ENCODE measurements at places on chromosomes 12 and 14. TPM values are rescaled to one million over a fixed set of nuclear protein-coding genes. Genes with fewer than 3 reads are reported as not detected.

Gene ABCC9
- total RNA-seq: not detected

GRCh38 chr12:26935636-26936378, 2.0 kb downstream of the INTS13 start:
- H3K4me1 ChIP-seq: peaks cover 52% of the 10 kb centered on the region
- peak; percentile 22 for DNase-seq
- H3K4me3 ChIP-seq: peak overlapping the region; percentile 98

- DNase-seq: no peak
- peaks cover 19% of the 10 kb centered on the region for H3K27me3 ChIP-seq
- no peaks in the 10 kb centered on the region for H3K36me3 ChIP-seq
Measured at GRCh38 chr14:102930138-102930752, 7.8 kb downstream of the AMN start.

DNA sequence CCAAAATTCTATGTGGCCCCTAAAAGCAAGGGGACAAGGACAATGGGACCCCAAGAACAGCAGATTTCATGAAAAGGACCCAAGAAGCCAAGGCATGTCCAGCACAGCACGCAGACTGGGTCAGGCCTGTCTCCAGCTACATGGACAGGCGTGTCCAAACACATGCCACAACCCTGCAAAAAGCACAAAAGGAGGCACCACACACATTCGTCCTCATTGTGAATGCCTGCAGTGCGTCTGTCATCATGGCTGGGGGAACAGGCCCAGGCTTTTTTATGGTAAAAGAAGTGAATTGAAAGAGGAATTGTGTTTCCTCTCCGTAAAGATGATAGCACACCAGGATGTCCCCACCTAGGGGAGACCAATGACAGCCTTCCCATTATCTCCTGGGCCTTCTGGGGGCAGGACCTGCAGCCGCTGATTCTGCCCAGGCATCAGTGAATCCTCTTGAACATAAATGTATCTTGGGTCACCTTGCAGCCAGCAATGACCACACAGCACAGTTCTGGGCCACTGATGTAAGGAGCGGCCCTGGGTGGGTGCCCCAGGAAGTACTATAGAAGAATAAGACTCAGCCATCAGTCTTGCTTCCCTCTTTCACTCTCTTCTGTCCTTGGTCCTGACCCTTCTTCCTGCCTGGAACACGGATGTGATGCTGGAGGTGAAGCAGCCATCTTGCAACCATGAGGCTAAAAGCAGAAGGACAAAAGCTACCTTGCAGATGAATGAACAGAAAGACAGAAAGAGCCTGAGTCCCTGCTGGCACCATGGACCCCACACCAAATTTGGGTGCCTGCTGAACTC, 29.8 kb upstream of the C14orf180 start:
- no peak for DNase-seq
- H3K36me3 ChIP-seq: no peaks in the 10 kb centered on the region
- H3K27me3 ChIP-seq: peaks cover 7% of the 10 kb centered on the region
- no peaks in the 10 kb centered on the region for H3K4me1 ChIP-seq

DNA sequence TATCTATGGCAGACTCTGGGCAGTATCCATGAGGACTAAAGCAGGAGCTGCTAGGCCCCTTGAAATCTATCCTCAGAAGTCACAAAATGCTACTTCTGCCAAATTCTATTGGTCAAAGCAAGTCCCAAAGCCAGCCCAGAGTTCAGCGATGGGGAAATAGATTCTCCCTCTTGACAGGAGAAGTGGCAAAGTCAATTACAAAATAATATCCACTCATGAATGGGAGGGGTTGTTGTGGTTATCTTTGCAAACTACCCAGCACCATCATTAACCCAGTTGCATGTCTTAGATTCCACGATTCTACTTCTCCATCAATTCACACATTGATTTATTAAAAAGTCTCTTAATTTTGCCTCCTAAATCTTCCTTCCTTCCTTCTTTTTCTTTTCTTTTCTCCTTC, 30.7 kb upstream of the STXBP6 start:
- H3K27ac ChIP-seq: no peak overlapping the region
- H3K4me1 ChIP-seq: no peaks in the 10 kb centered on the region
- H3K27me3 ChIP-seq: peaks cover 11% of the 10 kb centered on the region
- no peak for DNase-seq
- no peaks in the 10 kb centered on the region for H3K36me3 ChIP-seq

GRCh38 chr14:69131176-69131575, 21.7 kb downstream of the DCAF5 start:
- H3K4me1 ChIP-seq: peaks cover 79% of the 10 kb centered on the region
- H3K4me3 ChIP-seq: no peak overlapping the region
- H3K27me3 ChIP-seq: no peaks in the 10 kb centered on the region
- no peak for DNase-seq

- no peak overlapping the region for H3K27ac ChIP-seq
- no peak for DNase-seq
- no peaks in the 10 kb centered on the region for H3K36me3 ChIP-seq
Measured at GRCh38 chr12:91001306-91001705, 3.5 kb downstream of the EPYC start.

DNA sequence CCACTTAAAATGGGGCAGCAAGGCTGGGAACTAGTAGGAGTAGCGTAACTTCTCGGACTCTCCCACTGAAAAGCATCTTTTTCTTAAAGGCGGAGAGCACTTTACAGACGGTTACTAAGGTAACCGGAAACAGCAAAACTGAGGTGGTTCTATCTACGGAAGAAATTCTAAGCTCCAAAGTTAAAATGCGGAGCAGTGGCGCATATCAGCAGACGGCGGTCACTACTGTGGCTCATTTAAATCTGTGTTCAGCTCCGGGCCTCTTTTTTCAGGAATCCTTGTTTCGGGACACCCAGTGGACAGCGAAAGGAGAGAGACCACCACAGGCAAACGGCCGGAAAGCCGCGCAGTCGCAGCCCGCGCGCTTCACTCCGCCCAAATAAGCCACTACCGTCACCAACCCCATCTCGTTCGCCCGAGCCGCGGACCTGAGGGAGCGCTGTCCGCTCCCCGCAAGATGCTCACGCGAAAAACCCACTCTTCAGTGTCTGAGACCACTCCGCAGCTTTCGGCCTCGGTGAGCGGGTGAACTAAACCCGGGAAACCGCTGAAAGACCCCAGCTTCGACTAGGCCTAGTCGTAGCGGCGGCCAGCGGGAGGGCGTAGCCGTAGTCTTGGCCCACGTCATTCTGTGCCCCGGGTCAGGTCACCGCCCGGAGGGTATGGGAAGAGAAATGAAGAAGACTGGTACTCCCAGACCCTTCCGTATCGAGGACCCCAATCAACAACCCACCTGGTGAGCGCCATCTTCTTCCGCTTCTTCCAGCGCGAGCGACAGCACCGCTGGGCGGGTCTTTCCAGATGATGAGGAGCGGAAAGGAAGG, at the start of gene SNW1:
Gene SNW1 (minus strand): TSS at position 776 of the 824 bp plus-strand sequence. CDS start 29 bp downstream, at position 747.
- peak within 1 kb of the TSS; percentile 96 for H3K4me3 ChIP-seq
- peaks cover 28% of the 10 kb centered on the region for H3K36me3 ChIP-seq
- no peaks in the 10 kb centered on the region for H3K27me3 ChIP-seq
- peak within 1 kb of the TSS; percentile 98 for H3K27ac ChIP-seq
- DNase-seq: peak; percentile 94
- H3K4me1 ChIP-seq: peaks cover 32% of the 10 kb centered on the region

GRCh38 chr12:14394317-14395073, 29.0 kb downstream of the ATF7IP start:
- DNase-seq: peak; percentile 66
- peaks cover 61% of the 10 kb centered on the region for H3K36me3 ChIP-seq
- H3K4me1 ChIP-seq: peaks cover 78% of the 10 kb centered on the region
- no peaks in the 10 kb centered on the region for H3K27me3 ChIP-seq
- peak overlapping the region; percentile 85 for H3K4me3 ChIP-seq
